Esophagus squamous epithelium (tissue), 5 donors: ENCODE measurements at places on chromosomes 11 and 22.

GRCh38 chr11:15936011-15936410 lies 420.3 kb downstream of the SOX6 start:
- no peak for DNase-seq

GRCh38 chr22:19852177-19852781 lies 2.4 kb downstream of the GNB1L start:
- DNase-seq = no peak

GRCh38 chr11:83778596-83778995 lies 492.4 kb upstream of the CCDC90B start:
- no peak for DNase-seq

DNA sequence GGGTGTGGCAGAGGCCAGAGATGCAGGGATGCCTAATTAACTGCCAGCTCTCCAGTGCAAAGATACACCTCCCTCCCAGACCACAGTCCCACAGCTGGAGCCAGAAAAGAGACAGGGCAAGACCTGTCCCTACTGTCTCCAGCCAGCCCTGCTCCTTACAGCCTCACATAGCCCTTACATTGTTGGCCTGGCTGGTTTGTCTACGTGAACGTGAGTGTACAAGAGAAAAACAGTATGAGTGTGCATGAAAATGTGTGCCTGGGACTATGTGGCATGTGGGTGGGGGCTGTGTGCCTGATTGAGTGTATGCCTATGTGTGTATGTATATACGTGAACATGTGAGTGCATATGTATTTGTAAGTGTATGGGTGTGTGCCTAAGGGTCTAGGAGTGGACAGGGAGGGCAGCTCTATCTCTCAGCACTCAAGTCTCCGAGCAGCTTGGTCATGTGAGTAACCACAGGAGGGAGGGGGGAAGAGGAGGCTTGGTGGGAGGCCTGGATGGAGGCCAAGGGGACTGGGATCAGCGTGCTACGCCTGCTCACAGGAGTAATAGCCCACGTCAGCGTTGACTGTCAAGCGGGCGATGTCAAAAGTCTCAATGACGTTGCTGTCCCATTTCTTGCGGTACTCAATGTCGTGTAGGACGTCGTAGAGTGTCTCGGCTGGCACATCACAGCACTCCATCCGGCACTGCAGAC lies 6.6 kb upstream of the ARAP1 start:
- DNase-seq = no peak

GRCh38 chr11:102920118-102920684 lies 35.3 kb downstream of the MMP13 start:
- no peak for DNase-seq

- DNase-seq = no peak
These were observed 162.9 kb upstream of the B3GAT1 start for GRCh38 chr11:134574947-134575346.

GRCh38 chr22:30308518-30309230 lies 18.1 kb downstream of the TBC1D10A start:
- DNase-seq = no peak

GRCh38 chr11:132862137-132862536 lies 670.2 kb downstream of the OPCML start:
- DNase-seq = no peak

GRCh38 chr22:49535527-49536125 lies 292.0 kb downstream of the BRD1 start:
- DNase-seq = no peak
